ENCODE measurements at places on chromosomes 2 and 18. TPM values are rescaled to one million over a fixed set of nuclear protein-coding genes. Genes with fewer than 3 reads are reported as not detected.

The RANBP2 gene
- total RNA-seq, result 105 TPM

The UXS1 gene
- total RNA-seq, result 27.7 TPM

The RAX gene
- not detected for total RNA-seq

The OST4 gene
- 201 TPM for total RNA-seq

The RGPD4 gene
- total RNA-seq, result under 0.01 TPM

The HOXD12 gene
- total RNA-seq, result not detected

The RRM2 gene
- 20.0 TPM for total RNA-seq

The TUBA3E gene
- not detected for total RNA-seq

The IL36B gene
- not detected for total RNA-seq

The CTAGE1 gene
- not detected for total RNA-seq

The GATA6 gene
- 1.4 TPM for total RNA-seq

The SCN3A gene
- total RNA-seq, result 0.54 TPM

The MALL gene
- total RNA-seq, result 72.8 TPM

The SERPINB11 gene
- not detected for total RNA-seq

The NT5DC4 gene
- not detected for total RNA-seq

The BCL11A gene
- total RNA-seq, result 1.2 TPM

The EVA1A gene
- 19.1 TPM for total RNA-seq

The SEPTIN10 gene
- total RNA-seq, result 183 TPM

The TAF4B gene
- 4.6 TPM for total RNA-seq

The DAW1 gene
- total RNA-seq, result 0.13 TPM

The CHRNG gene
- not detected for total RNA-seq

The AQP12B gene
- not detected for total RNA-seq

The SERPINB4 gene
- total RNA-seq, result not detected

The CCDC178 gene
- not detected for total RNA-seq

The THUMPD2 gene
- total RNA-seq, result 17.8 TPM

All from articular chondrocyte of knee joint (primary cell).